ENCODE measurements at places on chromosomes 3 and 15.

GRCh38 chr15:79314811-79315210 is 3.9 kb downstream of the TMED3 start:
- no peak for DNase-seq

GRCh38 chr15:56064152-56064551 is 70.7 kb upstream of the NEDD4 start:
- no peak for DNase-seq

DNA sequence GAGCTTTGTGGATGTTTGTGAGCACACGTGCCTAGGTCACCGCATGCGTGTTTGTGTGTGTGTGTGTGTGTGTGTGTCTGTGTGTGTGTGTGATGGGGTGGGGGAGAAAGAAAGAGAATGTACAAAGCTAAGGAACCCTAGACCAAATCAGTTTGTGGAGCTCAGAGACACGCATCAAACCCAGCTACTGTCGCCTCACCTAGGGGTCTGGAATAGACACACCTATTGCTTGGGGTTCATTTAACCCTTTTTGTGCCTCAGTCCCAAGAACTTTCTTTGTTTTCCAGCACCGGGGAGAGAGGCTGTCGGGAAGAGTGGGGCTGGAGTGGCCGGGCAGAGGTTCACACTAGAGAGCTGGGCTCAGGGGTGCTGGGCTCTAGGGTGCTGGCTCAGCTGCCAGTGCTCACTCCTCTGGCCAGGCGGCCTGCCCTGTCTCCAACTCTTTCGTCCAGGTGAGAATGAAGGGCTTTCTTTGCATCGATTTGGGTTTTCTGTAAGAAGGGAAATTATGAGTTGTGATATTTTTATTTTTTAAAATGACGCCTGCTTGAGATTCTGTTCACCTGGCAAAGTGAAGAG is 221.6 kb downstream of the MEIS2 start:
- DNase-seq, result no peak

GRCh38 chr3:14601692-14602005 is 49.9 kb upstream of the CCDC174 start:
- no peak for DNase-seq

GRCh38 chr3:194150252-194150934 is 14.4 kb downstream of the HES1 start:
- no peak for DNase-seq

- DNase-seq, result no peak
These were observed 13.6 kb upstream of the COMMD2 start for GRCh38 chr3:149765762-149766334.
